Activated gamma-delta T cell treated with anti-CD3 and anti-CD28 coated beads, Interleukin-2, amount 50 U/mL, for 16 hours (primary cell): ENCODE measurements at places on chromosomes 7 and 10.

- no peak for DNase-seq
These were observed 29.1 kb upstream of the DMTF1 start for GRCh38 chr7:87123105-87123504.

DNA sequence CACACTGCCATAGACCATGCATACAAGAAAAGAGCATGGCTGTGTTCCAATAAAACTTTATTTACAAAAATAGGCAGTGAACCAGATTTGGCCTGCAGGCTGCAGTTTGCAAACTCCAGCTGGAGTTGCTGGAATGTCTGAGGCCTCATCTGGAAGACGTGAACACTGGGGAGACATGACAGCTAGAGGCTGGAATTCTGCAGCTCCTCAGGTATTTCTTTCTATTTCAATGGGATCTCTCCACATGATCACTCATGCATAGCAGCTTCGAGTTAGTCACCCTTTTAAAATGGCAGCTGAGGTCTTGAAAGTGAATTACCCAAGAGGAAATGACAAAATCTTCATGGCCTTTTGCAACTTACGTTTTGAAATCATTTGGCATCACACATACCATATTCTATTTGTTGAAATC, 52.6 kb upstream of the BET1 start:
- no peak for DNase-seq

GRCh38 chr7:17910377-17910776, 29.9 kb downstream of the SNX13 start:
- no peak for DNase-seq

- DNase-seq = no peak
These were observed 140.7 kb downstream of the DYNC2I1 start for GRCh38 chr7:158997110-158997453.

DNA sequence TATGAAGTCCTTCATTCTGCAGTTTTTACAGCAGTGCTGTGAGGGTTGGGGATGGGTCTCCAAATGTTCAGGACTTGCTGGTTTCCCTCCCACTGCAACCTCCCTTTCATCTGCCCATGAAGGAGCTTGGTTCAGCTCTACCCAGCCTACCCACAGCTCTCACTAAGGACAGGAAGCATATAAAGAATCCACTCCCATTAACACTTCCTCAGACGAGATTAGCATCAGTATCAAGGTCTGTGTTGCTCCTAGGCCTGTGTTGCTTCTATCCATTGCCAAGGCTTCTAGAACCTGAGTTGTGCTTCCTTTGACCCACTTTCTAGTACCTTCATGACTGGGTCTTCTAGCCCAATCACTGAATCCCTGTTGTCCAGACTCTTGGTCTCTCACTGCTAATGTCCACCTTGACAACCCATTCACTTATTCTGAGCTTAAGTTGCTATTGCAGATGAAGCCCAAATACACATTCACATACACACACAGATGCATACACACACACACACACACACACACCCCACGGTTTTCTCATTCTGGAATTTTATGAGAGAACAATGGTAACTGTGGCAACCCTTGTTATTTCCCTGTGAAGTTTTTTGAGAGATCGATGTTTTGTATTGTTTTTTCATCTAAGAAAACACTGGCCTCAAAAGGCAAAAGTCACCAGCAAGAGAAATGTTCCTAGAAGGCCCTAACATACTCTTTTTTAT, 248.1 kb downstream of the MTERF1 start:
- DNase-seq = no peak

- no peak for DNase-seq
These were observed 327.9 kb downstream of the ACTR3B start for GRCh38 chr7:153087498-153087897.

DNA sequence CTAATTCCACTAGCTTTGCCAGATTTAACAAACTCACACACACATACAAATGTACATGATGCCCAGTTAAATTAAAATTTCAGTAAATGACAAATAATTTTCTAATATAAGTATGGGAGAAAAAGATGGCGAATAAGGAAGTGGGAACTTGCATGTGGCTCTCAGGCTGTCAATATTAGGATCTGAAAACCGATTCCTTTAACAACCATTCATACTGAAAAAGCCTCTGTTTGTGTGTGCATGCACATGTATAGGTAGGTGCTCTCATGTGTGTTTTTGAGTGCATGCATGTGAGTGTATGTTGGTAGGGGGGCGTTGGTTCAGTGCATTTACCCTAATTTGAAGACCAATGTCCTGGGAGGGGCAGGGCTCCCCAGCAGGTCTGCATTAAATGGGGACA, 125.3 kb downstream of the HTR7 start:
- no peak for DNase-seq

- DNase-seq = no peak
These were observed 348.5 kb downstream of the BBS9 start for GRCh38 chr7:33477719-33478480.

DNA sequence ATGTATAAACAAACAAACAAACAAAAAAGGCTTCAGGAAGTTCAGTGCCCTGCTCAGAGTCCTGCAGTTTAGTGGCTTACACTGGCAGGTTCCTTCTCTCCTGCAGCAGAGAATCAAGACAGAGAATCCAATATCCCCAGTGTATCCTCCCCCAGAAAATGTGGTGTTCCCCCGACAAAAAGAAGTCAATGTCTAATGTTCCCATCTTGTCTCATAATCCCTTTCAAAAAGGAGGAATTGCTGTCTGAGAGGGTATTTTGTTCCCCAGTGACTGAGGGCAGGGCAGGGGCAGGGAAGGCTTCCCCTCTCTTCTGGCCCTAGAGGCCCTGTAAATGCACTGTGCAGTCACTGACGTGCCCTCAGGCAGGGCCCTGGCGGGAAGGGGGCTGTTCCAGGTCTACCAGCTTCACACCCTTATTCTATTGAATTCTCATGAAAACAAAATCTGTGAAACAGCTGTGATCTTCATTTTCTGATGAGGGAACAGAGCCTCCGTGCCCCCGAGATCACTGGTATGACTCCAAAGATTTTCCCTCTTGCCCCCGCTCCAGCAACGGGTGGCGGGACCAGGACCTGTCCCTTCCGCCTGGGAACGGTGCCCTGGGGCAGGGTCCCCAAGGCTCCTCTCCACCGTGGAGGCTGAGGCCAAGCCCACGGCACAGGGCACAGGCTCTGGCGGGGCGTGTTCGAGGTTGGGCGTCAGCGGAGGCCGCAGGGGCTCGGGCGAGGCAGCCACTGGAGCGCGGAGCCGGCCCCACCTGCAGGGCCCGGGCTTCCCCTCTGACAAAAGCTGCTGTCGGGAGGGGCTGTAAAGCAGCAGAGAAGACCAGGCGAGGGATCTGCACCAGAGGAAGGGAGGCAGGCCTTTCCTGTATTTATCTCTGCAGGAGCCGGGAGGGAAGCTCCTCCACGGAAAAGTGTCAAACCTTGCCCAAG, 13.4 kb upstream of the WDFY4 start:
- no peak for DNase-seq

GRCh38 chr7:101137651-101138212, 10.8 kb downstream of the SERPINE1 start:
- DNase-seq = no peak

DNA sequence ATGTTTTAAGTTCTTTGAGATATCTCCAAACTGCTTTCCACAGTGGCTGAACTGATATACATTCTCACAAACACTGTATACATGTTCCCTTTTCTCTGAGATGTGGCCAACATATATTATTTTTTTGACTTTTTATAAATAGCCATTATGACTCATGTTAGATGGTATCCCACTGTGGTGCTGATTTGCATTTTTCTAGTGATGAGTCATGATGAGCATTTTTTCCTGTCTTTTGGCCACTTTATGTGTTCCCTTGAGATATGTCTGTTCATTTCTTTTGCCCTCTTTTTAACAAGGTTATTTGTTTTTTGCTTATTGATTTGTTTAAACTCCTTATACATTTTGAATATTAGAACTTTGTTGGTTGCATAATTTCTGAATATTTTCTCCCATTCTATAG, 1055.1 kb downstream of the NXPH1 start:
- DNase-seq = no peak

DNA sequence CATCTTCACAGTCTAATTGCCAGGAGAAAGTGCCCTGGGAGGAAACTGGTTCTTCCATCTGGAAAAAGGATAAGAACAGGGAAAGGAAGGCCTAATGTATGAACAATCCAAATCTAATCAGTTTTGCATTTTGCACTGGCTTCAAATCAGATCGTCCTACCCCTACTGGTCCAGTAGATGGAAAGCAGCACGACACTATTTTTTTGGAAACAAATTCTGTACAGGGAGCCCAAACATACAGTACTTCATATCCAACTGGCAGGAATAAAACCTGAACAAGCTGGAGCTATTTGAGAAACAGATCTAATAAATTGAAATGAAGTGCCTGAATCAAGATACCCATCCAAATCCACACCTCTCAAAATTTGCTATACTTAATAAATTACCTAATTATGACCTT, 36.5 kb downstream of the ETV1 start:
- DNase-seq = no peak

- DNase-seq = peak; percentile 49
These were observed 27.1 kb downstream of the OGDH start for GRCh38 chr7:44633254-44634186.

GRCh38 chr7:101216860-101217387, 457 bp downstream of the PLOD3 start:
- no peak for DNase-seq

- DNase-seq = peak; percentile 12
These were observed 121.0 kb downstream of the HIP1 start for GRCh38 chr7:75617634-75618234.

- no peak for DNase-seq
These were observed 187.2 kb downstream of the POU6F2 start for GRCh38 chr7:39164887-39165286.

- no peak for DNase-seq
These were observed 325.4 kb upstream of the SEMA3C start for GRCh38 chr7:81244224-81244623.

DNA sequence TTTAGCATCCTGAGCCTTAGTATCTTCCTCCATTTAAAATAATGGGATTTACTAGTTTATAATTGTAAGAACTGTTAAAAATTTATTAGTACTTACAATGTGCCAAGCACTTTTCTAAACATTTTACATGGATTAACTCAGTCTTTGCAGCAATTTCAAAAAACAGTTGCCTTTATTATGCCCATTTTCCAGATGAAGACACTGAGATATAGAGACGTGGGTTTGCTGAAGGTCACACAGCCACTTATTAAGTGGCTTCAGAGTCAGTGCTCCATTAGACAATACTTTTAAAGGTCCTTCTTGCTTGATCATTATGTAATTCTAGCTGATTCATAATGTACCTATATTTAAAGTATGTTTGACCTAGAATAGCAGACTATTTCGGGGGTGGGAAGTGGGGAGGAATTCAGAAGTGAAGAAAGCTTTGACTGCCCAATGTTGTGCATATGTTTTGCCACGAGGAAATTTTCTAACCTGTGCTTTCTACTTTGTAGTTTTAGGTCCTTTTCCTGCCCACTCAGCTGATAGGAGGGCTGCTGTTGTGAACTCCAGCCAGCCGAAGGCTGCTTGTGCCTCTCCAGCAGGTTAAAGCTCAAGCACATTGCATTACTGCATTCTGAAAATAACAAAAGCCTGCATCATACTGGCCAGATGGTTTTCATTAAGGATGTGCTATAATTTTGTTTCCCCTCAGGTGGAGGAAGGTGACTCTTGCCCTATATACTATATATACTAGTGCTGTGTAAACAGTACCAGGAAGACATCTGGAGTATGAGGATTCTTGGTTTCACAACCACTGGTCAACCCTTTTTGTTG, 4.3 kb downstream of the PLEKHA8 start:
- DNase-seq = no peak

GRCh38 chr7:43843296-43843695, 26.0 kb downstream of the MRPS24 start:
- no peak for DNase-seq

GRCh38 chr10:118694848-118695247, 59.9 kb downstream of the CACUL1 start:
- DNase-seq = no peak

- no peak for DNase-seq
These were observed 323.7 kb downstream of the CDK14 start for GRCh38 chr7:90919816-90920215.

GRCh38 chr10:26723016-26723415, 25.5 kb downstream of the PDSS1 start:
- DNase-seq = no peak

DNA sequence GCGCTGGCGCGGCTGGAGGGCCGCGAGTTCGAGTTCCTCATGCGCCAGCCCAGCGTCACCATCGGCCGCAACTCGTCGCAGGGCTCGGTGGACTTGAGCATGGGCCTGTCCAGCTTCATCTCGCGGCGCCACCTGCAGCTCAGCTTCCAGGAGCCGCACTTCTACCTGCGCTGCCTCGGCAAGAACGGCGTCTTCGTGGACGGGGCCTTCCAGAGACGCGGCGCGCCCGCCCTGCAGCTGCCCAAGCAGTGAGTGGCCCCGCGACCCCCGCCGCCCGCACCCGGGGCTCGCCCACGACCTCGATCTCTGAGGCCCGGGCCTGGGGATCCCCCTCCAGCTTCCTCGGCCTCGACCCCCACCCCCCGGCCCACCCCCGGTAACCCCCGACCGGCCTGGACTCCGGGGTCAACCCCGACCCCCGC, 537 bp downstream of the FOXK1 start:
- DNase-seq = peak; percentile 17

GRCh38 chr10:48526011-48526821, 78.7 kb downstream of the ARHGAP22 start:
- DNase-seq = no peak

DNA sequence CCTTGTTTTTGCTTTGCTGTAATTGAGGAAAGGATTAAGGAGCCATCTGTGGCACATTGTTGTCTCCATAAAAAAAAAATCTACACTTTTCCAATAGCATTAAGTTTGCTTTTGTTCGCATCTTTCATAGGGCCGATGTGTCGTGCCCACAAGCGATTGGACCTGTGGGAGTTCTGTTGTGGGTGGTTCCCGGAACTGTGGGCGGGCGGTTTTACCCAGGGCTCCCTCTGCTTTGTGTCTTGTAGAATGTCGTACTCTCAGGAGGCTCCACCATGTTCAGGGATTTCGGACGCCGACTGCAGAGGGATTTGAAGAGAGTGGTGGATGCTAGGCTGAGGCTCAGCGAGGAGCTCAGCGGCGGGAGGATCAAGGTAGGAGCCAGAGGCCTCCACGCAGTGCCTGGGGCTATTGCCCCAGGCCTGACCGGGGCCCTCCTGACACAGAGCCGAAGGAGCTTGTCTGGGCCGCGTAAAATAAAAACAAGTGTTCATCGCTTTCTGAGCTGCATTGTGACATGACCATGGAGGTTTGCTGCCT, 92.4 kb downstream of the ACTR3B start:
- DNase-seq = no peak

GRCh38 chr7:155526225-155526624, 20.1 kb downstream of the CNPY1 start:
- DNase-seq = no peak

GRCh38 chr7:132764762-132765161, 188.5 kb upstream of the PLXNA4 start:
- DNase-seq = no peak

- DNase-seq = no peak
These were observed 347.8 kb downstream of the ETV1 start for GRCh38 chr7:13641714-13642113.
